Fibroblast of skin of left quadriceps (primary cell): ENCODE measurements at places on chromosomes 3 and 15.
A peak's percentile ranks its signal among the peaks of the same experiment; 100 is the strongest.

- DNase-seq: no peak
Measured at GRCh38 chr3:123279121-123279520, 77.4 kb downstream of the SEC22A start.

DNA sequence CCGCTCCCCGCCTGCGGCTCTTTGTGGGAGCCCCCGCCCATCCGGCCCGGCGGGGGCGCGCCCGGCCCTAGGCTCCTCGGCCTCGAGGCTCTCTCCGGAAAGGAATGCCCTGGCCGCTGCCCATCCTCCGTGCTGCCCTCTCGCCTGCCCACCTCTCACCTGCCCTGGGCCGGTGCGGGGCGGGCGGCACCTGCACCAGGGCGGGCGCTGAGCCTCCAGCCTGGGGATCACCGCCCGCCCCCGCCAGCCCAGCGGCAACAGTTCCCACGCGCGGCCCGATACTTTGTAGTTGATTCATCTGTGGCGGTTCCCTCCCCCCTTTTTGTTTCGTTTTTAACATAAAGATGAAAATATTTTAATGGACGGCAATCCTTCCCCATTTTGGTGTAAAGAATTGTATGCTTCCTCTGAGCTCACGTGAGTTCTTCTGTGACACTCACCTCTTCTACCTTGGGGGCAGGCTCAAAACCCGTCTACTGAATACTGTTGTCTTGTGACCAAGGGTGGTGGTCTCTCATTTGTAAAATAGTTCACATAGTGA, 1.9 kb downstream of the KLF13 start:
- no peak for DNase-seq

DNA sequence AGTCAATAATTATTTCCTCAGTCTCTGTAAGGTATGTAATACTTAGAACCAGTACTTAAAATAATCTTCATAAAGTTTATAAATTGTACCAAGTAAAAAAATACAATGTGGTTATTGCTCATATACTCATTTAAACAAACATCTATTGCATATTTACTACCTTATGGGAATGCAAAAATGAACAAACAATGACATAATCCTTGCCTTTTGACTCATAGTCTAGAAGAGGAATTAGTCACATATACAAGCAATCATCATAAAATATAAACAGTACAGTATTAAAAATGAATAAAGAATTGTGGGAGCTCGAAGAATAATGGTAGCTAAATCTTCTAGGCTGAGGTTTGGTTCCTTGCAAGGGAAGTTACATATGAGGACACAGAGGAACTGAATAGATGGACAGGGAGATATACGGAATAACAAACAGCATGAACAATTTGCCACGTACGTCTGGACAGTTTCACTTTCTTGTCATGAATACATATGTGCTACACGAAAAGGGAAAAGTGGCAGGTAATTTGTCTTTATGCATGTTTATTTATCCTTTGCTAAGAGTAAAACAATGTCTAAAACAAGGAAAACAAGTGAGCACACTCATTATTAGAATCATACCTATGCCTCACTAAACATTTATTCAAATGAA, 17.2 kb downstream of the IMPG2 start:
- DNase-seq: no peak

- DNase-seq: peak; percentile 61
Measured at GRCh38 chr3:55190331-55190730, 262.5 kb upstream of the LRTM1 start.

- DNase-seq: no peak
Measured at GRCh38 chr15:93319121-93319814, 230.3 kb upstream of the RGMA start.

DNA sequence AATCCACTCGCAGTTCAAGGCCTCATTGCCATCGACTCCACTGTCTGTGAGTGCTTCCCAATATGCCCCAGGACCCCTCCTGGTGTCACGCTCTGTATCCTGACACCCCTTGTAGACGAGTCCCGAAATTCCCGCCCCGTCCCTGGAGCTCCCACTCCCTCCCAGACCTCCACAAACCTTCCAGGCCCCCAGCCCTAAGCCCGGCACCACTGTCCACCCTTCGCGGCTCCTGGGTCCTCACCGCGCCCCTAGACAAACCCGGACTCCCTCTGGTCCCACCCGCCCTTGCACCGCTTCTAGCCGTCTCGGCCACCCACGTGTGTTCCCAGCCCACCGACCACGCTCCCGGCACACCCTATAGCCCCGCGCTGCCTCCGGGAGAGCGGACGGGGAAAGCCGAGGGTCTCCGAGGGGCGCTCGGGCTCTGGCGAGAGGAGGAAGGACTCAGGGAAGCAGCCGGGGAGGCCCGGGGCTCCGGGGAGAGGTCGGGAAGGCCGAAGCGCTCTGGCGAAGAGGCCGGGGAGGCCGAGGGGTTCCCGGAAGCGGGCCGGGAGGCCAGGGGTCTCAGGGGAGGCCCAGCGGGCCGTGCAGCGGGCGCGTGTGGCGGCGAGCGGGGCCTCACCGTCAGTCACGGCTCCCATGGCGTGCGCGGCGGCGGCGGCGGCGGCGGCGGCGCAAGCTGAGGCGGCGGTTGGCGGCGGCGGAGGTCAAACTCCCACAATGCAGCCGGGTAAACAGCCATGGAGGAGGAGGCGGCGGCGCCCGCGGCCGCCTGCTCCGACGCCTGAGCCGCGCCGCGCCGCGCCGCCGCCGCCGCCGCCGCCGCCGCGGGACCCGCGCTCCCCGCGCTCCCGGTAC, at the start of the genes ATXN7 and THOC7:
TSS of gene ATXN7 (plus strand) at position 718 of the 858 bp plus-strand sequence. CDS start 48,732 bp downstream, outside the sequence.
TSS of gene THOC7 (minus strand) at position 656 of the 858 bp plus-strand sequence. CDS start at position 641, 15 bp downstream.
- DNase-seq: peak; percentile 32

DNA sequence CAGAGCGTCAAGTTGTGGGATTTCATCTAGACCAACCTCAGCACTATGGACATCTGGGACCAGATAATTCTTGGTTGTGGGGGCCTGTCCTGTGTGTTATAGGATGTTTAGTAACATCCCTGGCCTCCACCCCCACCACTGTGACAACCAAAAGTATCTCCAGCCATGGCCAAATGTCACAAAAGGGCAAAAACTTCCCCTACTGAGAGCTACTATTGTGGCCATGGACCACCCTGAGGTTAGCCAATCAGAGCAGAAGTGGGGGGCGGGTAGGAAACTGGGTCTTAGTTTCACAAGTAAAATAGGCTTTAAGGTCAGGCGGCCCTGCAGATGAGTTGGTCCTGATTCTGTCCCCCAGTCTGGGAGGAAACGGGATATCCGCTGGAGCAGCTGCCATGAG, 25.4 kb downstream of the KIF7 start:
- DNase-seq: no peak

- DNase-seq: no peak
Measured at GRCh38 chr15:98663045-98663444, 14.7 kb downstream of the IGF1R start.

DNA sequence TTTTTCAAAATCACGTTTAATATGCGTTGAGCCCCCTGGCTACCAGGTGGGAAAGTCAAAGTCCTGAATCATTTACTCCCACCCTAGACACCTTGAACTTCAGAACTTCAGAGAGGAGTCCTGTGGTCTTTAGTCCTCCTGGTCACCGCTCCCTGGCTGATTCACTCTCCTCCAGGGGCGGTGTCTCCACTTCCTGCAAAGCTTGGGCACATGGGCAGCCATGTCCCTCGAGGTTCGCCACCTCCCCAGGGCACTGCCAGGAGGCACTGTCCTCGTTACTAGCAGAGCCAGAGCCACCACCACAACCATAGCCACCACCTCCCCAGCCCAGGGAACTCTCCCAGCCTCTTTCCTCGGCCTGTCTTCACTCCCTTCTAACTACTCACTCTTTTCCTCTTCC, 31.0 kb downstream of the LOXL1 start:
- DNase-seq: no peak

GRCh38 chr3:14523792-14524191, 16.4 kb downstream of the GRIP2 start:
- no peak for DNase-seq

- peak; percentile 6 for DNase-seq
Measured at GRCh38 chr15:34795267-34796081, at the start of gene ACTC1. Gene ACTC1, minus strand, starts transcription at chr15:34795549. Its CDS starts 741 bp downstream, at chr15:34794808.

DNA sequence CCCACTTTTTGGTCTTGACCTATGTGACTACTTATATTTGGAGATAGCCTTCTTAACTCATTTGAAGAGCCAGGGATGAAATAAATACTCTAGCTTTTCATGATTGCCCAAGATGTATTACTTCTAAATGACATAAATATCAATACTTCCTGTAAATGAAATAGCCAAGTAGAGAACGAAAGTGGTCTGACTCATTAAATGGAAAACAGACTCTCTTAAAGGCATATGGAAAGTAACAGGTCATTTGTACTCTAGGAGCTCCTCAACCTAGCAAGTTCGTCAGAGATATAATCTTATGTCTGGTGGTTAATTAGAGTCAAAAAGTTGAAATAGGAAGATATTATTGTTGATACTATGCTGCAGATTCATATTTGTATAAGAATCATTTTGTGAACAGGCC, 1105.4 kb downstream of the TUSC7 start:
- no peak for DNase-seq

DNA sequence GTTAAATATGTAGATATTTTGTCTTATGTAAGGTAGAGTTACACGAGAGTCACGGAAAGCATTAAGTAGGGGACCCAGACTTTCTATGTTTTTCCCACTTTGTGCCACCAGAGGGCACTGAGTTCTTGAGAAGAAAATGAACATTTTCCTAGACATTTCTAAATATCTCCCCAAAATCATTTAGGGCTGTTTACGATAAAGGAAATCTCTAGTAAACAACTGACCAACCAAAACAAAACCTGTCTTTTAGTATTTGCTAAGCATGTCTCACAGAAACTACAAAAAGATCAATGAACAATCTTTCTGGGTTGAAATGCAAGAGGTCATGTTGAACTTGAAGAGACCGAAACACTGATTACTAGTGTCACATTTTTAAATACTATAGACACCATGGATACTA, 16.1 kb downstream of the POU1F1 start:
- peak; percentile 18 for DNase-seq
